ENCODE measurements at places on chromosomes 5 and 9.

- no peak for DNase-seq
Measured at GRCh38 chr5:145775893-145776444, 59.2 kb downstream of the PRELID2 start.

- DNase-seq = no peak
Measured at GRCh38 chr5:139678751-139679750, 30.9 kb downstream of the CXXC5 start.

DNA sequence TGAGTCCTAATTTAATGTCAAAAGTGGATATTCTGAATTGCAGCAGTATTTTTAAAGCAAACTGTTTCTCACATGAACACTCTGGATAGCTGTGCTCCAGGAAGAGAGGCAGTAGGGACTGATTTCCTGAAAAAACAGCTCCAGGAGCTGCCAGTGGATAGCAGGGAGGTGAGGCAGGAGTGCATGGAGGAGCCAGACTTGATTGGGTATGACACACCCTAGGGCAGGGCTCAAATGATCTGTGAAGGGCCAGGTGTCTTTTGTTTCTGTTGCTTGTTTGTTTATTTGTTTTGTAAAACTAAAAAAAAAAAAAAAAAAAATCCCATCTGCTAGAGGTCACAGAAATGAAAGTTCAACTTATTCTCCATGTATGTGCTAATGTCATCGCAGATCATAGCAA is 83.4 kb downstream of the ADRB2 start:
- DNase-seq = no peak

- DNase-seq = no peak
Measured at GRCh38 chr9:82991671-82992070, 71.3 kb downstream of the RASEF start.

GRCh38 chr5:102823441-102823874 is 68.4 kb downstream of the PAM start:
- DNase-seq = no peak

GRCh38 chr9:108477529-108478006 is 378.2 kb downstream of the ACTL7B start:
- DNase-seq = no peak

DNA sequence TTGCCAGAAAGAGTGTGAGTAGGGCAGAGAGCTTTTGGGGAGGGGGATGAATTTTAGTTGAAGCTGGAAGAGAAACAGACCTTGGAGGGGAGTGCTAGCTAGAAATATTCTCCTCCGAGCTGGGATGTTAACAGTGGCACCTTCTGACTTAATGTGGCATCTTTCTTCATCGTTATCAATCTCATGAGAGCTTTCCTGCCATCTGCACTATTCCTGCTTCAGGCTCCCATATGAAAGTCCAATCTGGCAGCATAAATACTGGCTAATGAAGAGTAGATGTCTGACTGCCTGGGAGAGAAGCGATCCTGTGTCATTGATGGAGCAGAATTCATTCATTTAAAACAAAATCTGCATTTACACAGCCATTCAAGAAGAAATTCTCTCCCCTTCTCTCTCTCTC is 284.5 kb downstream of the TMEM38B start:
- no peak for DNase-seq

GRCh38 chr5:52996979-52997378 is 7.8 kb downstream of the ITGA2 start:
- DNase-seq = no peak

GRCh38 chr9:89304834-89305188 is 6.2 kb upstream of the CKS2 start:
- no peak for DNase-seq

DNA sequence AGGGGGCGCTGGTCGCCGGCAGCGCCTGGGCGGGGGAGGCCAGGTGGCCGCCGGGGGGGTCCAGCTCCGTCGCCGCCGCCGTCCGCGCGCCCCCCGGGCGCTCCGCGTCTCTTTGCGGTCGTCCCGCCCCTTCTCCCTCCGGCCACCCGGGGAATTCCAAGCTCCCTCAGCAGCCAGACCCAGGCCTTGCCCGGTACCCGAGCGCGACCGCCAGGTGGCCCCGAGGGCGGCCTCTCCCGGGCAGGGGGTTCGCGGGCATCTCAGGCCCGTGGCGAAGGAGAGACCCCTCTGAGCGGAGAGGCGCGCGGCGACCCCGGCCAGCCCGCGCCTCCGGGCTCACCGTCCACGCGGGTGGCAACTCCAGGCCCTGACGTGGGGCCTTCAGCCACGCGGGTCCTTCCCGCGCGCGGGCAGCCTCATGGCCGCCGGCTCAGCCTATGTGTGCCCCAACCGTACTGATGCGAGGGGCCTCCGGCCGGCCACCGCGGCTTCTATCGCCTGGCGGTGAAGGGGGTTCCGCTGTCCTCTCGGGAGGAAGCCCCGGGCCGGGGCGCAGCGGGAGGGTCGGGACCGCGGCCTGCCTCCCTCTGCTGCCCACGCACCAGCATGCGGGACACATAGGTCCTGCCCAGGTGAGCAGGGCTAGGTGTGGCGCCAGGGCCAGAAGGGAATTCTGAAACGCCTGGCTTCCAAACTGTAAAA is 529 bp upstream of the NRARP start:
- DNase-seq = no peak

GRCh38 chr5:138252944-138253343 is 21.5 kb downstream of the GFRA3 start:
- DNase-seq = no peak

DNA sequence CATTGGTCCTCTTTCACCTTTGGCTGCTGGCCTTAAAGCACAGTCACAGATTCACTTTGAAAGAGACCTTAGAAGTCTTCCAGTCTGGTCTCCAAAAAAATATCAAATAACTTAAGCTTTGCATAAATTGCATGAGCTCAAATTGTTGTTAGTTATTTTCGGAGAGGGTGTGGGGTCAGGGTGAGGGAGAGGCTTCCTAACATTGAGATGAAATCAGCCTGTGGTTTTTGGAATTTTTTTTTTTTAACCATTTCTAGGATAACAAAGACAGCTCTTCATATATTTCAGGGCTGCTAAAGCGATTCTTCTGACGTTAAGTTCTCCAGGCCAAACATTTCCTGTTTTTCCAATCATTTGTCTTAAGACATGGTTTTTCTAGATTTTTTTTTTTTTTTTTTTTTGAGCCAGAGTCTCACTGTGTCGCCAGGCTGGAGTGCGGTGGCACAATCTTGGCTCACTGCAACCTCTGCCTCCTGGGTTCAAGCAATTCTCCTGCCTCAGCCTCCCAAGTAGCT is 4.5 kb downstream of the OCLN start:
- no peak for DNase-seq

GRCh38 chr9:108688676-108689075 is 167.1 kb downstream of the ACTL7B start:
- DNase-seq = no peak

DNA sequence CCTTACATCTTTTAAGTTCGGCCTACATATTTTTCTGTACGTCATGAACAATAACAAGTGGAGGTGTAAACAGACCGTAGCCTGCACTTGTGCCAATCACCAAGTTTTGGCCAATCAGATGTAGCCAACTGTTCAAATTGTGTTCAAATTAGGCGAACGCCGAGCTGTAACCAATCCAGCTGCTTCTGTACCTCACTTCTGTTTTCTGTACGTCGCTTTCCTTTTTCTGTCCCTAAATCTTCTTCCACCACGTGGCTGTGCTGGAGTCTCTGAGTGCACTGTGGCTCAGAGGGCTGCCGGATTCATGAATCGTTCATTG is 26.4 kb downstream of the TRIM14 start:
- DNase-seq = no peak

GRCh38 chr5:1156754-1157460 is 44.5 kb upstream of the SLC6A19 start:
- no peak for DNase-seq

DNA sequence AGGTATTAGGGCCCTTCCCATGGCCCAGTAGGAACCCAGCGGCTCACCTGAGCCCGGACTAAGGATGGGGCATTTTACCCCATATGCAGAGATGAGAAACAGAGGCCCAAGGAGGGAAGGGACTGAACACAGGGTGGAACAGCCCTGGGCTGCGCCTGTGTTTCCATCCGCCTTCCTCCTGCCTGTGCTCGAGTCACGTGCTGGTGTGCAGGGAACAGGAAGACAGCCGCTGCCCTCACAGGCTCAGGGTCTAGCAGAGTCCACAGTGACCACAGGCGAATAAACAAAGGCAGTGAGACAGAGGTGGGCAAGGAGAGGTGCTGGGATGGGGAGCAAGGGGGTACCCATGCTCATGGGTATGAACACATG is 129.4 kb downstream of the C9orf50 start:
- DNase-seq = no peak

GRCh38 chr5:45162974-45163373 is 354.2 kb downstream of the MRPS30 start:
- DNase-seq = no peak

DNA sequence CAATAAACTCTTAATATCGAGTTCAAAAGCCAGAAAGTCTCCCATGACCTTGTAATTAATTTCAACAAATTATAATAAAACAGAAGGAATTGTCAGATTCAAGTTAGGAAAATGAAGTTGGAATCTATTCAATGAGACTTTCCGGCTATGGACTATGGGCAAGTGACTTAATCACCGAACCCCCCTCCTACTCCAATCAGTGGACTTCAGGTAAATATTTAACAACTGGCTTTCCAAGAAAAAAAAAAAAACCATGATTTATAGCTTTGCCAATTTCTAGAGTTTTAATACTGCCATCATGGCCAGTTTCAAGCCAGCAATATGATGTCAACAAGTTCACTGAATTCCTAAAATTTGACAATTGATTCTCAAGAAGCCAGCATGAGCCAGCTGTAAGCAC is 4.5 kb downstream of the SLC45A2 start:
- no peak for DNase-seq

- DNase-seq = no peak
Measured at GRCh38 chr5:160923411-160923810, 71.4 kb upstream of the ATP10B start.

DNA sequence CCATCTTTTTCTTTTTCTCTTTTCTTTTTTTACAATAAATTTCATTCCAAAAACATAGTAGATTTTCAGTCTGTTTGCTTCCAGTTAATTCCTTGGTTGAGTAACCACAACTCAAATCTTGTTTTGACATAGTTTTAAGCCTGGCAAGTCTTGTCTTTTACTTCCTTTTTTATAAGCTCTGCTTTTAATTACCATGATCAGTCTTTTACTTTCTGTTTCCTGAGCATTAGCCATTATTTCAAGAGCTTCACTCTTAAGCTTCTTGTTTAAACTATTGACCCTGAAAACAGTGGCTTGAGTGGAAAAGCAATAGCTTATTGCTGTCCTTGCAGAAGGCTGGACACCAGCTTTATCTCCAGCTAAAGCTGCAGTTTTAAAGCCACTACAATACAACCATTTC is 1363.3 kb downstream of the MAT2B start:
- DNase-seq = no peak

- no peak for DNase-seq
Measured at GRCh38 chr9:85522459-85523092, 219.2 kb downstream of the AGTPBP1 start.

DNA sequence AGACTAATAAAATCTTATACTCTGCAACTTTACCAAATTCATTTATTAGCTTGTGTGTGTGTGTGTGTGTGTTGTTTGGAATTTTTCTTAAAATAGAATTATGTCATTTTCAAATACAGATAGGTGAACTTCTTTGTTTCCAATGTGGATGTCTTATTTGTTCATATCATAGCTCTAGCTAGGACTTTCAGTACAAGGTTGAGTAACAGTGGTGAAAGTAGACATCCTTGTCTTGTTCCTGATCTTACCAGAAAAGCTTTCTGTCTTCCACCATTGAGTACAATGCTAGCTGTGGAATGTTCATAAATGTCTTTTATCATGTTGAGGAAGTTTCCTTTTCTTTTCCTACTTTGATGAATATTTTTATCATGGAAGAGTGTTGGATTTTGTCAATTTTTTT is 74.8 kb downstream of the CCDC192 start:
- DNase-seq = no peak

GRCh38 chr5:99169309-99169708 is 240.5 kb upstream of the CHD1 start:
- DNase-seq = no peak

DNA sequence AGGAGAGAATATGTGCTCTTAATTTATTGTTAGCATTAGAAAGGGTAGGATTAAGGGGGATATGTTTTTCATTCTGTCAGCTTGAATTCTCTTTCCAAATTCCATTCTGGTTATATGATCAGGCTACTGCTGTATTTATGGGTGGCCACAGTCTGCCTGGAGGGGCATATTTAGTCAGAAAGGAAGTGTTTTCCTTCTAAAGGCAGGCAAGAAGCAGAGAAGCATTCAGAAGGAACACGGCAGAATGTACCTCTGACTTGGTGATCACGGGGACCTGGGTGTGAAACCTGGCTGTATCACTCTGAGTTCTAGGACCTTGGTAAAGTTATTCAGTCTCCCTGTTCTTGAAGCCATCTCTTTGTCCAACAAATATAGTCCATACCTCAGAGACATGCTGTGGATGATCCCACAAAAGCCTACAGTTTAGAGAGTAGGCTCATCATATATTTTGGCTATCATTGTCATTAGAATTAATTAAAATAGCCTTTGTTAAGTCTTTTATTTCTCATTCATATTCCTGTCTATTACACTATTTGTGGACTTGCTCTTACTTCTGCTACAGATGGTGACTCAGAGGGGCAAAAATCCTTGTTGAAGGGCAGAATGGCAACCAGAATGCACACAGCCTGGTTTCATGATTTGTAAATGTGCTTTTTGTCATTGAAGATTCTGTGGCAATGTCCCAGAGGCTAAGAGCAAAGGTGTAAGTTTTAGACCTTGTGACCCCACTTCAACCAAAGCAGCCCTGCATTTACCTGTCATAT is 2.7 kb downstream of the TNC start:
- DNase-seq = no peak

DNA sequence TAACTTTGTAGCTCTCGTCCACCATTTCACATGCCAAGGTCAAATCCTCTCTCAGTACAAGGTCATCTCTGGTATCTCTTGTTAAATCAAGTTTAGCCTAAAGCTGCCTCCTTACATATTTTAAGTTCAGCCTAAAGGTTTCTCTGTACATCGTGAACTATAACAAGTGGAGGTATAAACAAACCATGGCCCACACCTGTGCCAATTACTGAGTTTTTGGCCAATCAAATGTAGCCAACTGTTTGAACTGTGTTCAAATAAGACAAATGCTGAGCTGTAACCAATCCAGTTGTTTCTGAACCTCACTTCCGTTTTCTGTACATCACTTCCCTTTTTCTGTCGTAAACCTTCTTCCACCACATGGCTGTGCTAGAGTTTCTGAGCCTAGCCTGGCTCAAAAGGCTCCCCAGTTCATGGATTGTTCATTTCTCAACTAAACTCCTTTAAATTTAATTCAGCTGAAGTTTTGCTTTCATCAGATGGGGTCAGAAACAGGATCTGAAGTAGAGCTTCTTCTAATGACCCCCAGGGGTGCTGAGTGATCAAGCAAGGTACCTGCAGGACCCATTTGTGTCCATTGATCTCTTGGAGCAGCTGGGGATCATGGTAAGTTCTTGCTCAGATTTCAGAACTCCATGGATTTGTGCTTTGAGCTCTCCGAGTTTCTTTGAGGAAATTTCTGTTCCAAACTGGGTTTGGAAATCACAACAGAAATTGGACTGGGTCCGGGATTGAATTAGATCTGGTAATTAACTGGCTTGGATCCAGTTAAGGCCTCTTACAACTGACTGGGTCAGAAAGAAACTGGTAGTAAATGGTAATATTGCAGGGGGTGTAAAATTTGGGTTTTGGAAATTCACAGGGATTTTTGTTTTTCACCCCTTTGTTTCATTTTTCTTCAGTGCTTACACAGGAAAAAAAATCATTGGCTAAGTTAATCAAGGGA is 11.0 kb upstream of the NANS start:
- no peak for DNase-seq

- peak; percentile 4 for DNase-seq
Measured at GRCh38 chr5:159412284-159413046, 82.2 kb upstream of the IL12B start.

- no peak for DNase-seq
Measured at GRCh38 chr9:27196383-27196782, 87.4 kb downstream of the TEK start.

Data from activated naive CD4-positive, alpha-beta T cell (primary cell).